ENCODE measurements at places on chromosomes 16 and 17.
A peak's percentile ranks its signal among the peaks of the same experiment; 100 is the strongest.

GRCh38 chr17:38751808-38752307 is 683 bp upstream of the PSMB3 start:
- DNase-seq: peak; percentile 92

DNA sequence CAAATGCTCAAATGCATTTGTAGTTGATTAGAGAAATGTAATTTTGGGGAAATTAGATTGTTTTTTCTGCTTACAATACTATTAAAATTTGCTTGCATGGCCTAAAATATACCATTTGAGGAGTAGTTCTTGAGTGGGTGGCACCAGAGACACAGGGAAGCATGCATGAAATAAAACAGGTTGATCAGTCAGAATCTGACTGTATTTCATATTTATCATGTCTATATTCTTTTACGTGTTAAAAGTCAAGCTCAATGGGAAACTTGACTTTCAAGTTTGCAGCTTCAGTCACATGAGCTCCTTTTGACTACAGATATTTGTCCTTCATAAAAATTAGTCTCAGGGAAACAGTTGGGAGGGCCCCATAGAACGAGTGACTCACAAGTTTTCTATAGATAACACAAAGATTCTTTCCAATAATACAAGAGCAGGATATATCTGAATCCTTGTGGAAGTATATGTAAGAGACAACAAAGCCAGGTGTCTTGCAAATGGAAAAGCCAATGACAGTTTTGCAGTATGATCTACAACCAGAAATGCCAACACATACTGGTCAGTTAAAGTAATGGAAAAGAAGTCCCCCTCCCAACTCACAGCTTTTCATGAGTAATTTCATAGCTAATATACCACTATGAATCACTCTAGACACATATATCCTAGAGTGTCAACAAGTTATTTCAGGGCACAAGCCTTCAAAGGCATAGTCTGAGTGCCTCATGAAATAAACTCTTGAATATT is 42.2 kb upstream of the CORO6 start:
- DNase-seq: no peak

GRCh38 chr17:81420769-81421462 is 25.7 kb downstream of the BAHCC1 start:
- DNase-seq: no peak

GRCh38 chr17:76820039-76820438 is 48.2 kb upstream of the MGAT5B start:
- no peak for DNase-seq

DNA sequence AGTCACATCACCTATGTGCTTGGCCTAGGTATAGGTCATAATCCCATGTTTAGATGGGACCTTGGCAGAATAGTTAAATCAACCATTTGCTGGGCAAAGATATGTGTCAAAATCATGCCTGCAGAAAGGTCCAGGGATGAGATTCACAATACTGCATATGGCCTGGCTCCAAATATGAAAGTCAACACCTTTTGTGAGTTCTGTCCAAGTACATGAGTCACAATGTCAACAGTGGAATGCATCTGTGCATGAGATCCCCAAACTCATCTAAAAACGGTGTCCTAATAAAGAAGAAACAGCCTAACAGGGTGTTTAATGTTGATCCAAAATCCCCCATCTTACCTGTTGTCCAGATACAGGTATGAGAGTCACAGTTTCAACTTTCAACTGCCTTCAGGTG is 1847.5 kb downstream of the TP53TG3F start:
- no peak for DNase-seq

DNA sequence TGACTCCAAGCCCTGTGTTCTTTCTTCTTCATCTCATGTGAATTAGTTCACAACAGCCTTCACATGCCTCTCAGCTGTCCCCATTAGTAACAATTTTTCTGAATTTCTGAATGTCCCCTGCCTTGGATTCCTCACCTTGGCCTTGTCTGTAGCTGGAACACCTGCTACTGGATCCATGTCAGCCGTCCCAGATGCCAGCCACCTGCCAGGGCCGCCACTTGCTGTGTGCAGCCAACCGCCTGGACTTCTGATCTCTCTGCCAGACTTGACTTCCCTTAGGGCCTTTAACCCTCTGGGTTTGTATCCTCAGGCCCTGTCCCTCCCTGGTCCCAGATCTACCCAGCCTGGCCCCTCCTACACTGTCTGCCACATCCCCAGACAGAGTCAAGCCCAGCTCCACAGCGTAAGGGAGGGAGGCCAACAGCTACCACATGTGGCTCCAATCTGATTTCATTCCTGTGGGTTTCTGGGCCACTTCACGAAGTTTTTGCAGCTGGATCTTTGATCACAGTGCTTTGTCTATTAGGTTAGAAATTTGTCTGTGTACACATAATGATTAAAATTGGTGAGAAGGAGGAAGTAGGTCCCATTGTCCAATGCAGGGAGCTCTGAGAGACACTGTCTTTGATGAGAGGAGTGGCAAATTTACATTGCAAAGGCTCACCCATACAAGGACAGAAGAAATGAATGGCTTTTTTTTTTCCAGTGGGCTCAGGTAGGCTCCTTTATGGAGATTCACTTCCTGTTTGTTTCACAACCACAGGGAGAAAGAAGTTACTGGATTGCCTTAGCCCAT is 15.3 kb downstream of the MPP2 start:
- DNase-seq: peak; percentile 15

GRCh38 chr16:15604460-15605440 is 38.2 kb downstream of the MARF1 start:
- DNase-seq: no peak
